Left ventricle myocardium inferior (tissue), 1 donor: ENCODE measurements at places on chromosomes 13 and 19. TPM values are rescaled to one million over a fixed set of nuclear protein-coding genes. Genes with fewer than 3 reads are reported as not detected.

DNA sequence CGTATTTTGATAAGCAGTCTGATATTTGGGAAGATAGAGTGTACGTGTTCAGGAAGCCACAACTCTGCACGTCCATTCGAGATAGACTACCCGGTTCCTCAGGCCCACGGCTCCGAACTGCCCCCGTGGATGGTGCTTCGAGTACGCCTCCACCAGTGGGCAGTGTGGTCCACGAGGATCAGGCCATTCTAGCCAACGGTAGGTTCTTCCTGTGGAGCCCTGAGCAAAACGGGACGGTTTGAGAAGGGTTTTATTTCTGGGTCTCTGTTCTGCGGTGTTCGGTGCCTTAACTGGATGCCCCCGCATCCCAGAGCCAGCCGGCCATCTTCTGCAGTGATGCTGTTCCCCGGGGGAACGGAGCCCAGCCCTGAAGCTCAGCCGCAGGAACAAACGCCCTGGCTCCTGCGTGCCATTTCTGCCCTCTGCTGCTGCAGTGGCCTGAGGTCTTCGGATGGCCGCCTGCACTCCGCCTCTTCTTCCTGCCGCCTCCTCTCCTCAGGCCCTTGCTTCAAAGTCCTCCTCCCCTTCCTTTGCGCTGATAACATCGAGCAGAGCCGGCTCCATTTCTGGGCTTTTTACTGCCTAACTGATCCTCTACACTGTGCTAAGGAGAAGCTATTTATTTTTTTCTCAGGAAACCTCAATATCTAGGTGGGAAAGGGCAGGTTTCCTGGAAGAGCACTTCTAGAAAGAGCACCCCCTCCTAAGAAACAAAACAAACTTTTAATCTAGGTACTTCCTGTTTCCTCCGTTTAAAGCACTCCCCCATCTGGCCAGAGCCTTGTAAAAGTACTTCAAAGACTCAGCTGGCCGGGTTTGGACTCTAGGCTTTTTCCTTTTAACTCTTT is 36.2 kb upstream of the SLC46A3 start:
- peak; percentile 36 for DNase-seq
- peaks cover 30% of the 10 kb centered on the region for H3K4me1 ChIP-seq
- peak overlapping the region; percentile 53 for H3K4me3 ChIP-seq
- peak overlapping the region; percentile 84 for H3K27ac ChIP-seq
- no peaks in the 10 kb centered on the region for H3K36me3 ChIP-seq

DNA sequence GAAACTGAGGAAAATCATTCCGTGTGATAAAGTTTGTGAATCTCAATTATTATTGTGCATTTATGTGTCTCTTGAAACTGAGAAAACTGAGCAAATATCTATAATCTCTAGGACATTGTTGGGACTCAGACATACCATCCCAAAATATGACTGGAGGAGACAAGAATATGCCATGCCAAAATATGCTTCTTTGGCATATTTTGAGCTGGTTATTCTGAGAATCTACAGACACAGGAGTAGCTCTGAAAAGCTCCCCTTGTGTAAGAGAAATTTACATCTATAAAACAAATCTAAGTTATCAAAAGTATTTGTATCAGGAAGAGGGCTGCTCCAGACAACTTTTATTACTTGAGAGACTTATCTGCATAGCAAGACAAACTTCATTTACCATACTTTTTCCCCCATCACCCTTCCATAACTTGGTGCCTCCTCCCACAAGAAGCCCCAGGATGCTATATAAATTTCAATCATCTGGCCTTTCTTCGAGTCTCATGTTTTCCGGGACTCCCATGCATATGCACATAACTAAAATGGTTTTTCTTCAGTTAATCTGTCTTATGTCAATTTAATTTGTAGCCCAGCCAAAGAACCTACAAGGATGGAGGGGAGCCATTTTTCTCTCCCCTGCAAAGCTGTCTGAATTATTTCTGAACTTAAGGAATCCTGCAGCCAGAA is 28.6 kb upstream of the NDFIP2 start:
- no peak for DNase-seq
- no peaks in the 10 kb centered on the region for H3K4me1 ChIP-seq
- no peak overlapping the region for H3K27ac ChIP-seq
- H3K36me3 ChIP-seq = no peaks in the 10 kb centered on the region
- H3K27me3 ChIP-seq = no peaks in the 10 kb centered on the region
- H3K4me3 ChIP-seq = no peak overlapping the region

DNA sequence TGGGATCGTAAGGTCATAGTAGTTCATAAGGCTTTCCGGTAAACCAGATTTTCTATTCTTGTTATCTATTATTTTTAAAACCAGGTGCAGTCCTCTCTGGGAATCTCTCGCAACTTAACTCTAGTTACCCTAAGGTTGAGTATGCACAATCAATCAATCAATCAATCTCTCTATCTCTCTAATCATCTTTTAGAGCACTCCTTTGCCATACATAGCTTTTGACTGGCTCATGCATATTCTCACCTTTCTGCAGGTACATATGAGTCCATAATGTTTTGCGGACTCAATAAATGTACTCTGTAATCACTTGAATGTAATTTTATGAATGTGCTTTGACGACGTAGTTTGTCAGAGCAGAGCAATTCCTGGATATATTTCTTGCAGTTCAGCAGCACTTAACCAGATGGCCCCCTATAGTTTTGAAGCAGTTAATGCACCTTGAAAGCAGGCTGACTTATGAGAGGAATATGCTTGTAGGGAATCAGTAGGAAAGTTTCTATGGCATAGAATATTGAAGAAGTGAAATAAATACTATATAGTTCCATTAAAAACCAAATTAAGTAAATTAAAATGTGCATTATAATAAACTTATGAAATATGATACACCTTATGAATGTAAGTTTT is 524.7 kb downstream of the GPC5 start:
- no peaks in the 10 kb centered on the region for H3K36me3 ChIP-seq
- no peak for DNase-seq
- H3K4me1 ChIP-seq = no peaks in the 10 kb centered on the region
- no peaks in the 10 kb centered on the region for H3K27me3 ChIP-seq

GRCh38 chr13:46654951-46655350 is 102.0 kb downstream of the LRCH1 start:
- no peak for DNase-seq
- H3K27me3 ChIP-seq = no peaks in the 10 kb centered on the region
- H3K4me1 ChIP-seq = peaks cover 60% of the 10 kb centered on the region
- peak overlapping the region; percentile 37 for H3K4me3 ChIP-seq

DNA sequence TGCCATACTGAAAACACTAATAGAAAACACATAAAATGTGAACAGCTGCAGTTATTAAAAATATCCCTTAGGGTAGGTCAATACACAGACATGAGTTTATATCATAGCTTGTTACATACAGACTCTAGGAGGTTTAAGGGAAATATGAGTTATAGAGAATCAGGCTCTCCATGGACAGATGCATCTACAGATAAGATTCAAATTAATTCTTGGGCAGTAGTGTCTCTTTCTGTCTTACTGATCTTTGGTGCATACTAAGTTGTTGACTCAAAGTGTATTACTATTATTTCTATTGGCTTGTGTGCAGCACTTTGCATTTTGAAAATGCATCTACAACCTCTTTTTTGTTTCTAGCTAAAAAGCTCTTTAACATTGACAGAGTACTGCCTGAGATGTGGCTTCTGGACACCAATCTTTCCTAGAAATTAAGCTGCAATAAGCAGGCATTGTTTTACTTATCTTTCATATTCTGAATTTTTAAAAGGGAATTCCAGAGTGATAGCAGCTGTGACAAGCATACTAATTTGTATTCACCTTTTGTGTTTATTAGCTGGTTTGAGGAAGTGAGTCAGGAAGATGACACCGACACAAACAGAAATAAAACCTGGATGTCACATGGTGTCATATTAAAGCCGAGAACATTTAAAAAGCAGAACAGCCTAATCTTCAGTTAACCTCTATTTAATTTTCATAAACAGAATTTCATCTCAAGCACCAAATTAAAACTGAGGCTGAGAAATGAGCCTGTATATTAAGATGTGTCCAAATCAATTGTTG is 399.0 kb downstream of the PCDH9 start:
- H3K36me3 ChIP-seq = no peaks in the 10 kb centered on the region
- H3K27me3 ChIP-seq = no peaks in the 10 kb centered on the region
- DNase-seq = no peak
- peaks cover 20% of the 10 kb centered on the region for H3K4me1 ChIP-seq

GRCh38 chr19:50693064-50693975 is 26.3 kb downstream of the SHANK1 start:
- H3K27me3 ChIP-seq = peaks cover 98% of the 10 kb centered on the region
- no peak overlapping the region for H3K4me3 ChIP-seq
- no peak for DNase-seq
- peaks cover 4% of the 10 kb centered on the region for H3K4me1 ChIP-seq

- peaks cover 2% of the 10 kb centered on the region for H3K36me3 ChIP-seq
- no peaks in the 10 kb centered on the region for H3K27me3 ChIP-seq
- H3K4me3 ChIP-seq = no peak overlapping the region
- no peak overlapping the region for H3K27ac ChIP-seq
- H3K4me1 ChIP-seq = peaks cover 47% of the 10 kb centered on the region
Observed at GRCh38 chr19:15381864-15382263, 2.3 kb upstream of the AKAP8 start.

DNA sequence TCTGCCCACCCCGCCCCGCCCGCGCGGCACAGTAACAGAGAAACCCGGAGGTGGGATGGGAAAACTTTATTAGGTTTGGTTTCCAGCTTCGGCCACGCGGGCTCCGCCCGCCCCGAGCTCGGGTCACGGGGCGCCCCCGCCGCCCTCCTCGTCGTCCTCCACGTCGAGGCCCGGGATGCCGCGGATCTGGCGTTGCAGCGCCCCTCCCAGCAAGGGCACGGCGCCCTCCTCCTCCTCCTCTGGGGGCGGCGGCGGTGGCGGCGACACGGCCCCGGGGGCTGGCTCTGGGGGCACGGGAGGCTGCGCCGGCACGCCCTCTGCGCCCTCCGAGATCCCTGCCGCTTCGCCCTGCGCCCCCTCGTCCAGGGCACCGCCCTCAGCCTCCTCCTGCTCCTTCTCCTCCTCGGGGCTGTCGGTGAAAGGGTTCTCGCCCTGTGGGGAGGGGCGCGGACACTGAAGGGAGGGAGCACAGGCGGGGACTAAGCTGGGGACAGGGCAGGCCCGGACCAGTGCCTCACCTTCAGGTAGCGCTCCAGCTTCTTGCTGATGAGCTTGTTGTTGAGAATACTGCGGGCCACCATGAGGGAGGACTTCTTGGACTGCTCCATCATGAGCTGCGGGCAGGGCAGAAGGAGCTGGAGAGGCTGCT is 536 bp upstream of the AKAP8 start:
- peak overlapping the region; percentile 97 for H3K4me3 ChIP-seq
- peak; percentile 50 for DNase-seq
- peak overlapping the region; percentile 98 for H3K27ac ChIP-seq
- H3K4me1 ChIP-seq = peaks cover 58% of the 10 kb centered on the region

The COX7A1 gene
- total RNA-seq = 2,839 TPM

The CD33 gene
- total RNA-seq = 3.0 TPM

DNA sequence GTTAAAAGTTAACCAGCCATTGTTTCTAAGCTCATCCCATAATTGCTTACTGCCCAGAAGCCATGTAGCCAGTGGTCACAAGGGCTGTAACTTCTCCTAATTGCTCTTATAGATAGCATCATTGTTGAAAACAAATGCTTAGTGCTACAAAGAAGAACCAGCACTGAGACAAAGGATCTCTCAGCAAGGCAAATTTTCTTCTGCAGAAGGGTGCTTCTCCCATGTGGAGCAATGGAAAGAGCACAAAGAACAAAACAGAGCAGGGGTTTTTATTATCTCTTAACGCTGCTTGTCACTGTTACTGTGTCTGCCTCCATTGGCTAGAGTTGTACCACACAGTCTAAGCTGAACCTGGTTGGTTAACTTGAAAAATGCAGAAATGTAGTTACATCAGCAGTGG is 1036.8 kb downstream of the UQCRFS1 start:
- no peak for DNase-seq
- no peaks in the 10 kb centered on the region for H3K36me3 ChIP-seq
- no peaks in the 10 kb centered on the region for H3K27me3 ChIP-seq
- H3K27ac ChIP-seq = no peak overlapping the region

- no peak for DNase-seq
- H3K27ac ChIP-seq = no peak overlapping the region
- no peaks in the 10 kb centered on the region for H3K4me1 ChIP-seq
- no peak overlapping the region for H3K4me3 ChIP-seq
Observed at GRCh38 chr13:110881839-110882627, 32.8 kb downstream of the ANKRD10 start.

DNA sequence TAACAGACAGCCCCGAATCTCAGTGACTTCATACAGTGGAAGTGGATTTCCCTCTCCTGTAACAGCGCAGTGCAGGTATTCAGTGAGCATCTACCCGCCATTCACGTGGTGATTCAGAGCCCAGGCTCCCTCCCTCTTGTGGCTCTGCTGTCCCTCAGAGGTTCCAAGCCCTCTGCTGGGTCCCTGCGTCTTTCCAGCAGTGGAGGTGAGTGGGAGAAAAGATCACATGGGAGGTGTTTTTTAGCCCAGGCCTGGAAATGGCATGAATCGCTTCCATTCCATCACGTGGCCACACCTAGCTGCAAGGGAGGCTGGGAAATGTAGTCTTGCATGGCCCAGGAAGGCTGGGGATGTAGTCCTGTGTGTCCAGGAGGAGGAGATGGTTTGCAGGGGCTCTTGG is 61.4 kb downstream of the DPF1 start:
- no peak overlapping the region for H3K27ac ChIP-seq
- peaks cover 75% of the 10 kb centered on the region for H3K36me3 ChIP-seq
- no peak for DNase-seq
- no peaks in the 10 kb centered on the region for H3K27me3 ChIP-seq

- no peaks in the 10 kb centered on the region for H3K4me1 ChIP-seq
- no peak overlapping the region for H3K4me3 ChIP-seq
- no peaks in the 10 kb centered on the region for H3K27me3 ChIP-seq
- no peaks in the 10 kb centered on the region for H3K36me3 ChIP-seq
- H3K27ac ChIP-seq = no peak overlapping the region
Observed at GRCh38 chr13:58620176-58620575, 988.6 kb downstream of the PCDH17 start.

The PTH2 gene
- total RNA-seq = not detected

DNA sequence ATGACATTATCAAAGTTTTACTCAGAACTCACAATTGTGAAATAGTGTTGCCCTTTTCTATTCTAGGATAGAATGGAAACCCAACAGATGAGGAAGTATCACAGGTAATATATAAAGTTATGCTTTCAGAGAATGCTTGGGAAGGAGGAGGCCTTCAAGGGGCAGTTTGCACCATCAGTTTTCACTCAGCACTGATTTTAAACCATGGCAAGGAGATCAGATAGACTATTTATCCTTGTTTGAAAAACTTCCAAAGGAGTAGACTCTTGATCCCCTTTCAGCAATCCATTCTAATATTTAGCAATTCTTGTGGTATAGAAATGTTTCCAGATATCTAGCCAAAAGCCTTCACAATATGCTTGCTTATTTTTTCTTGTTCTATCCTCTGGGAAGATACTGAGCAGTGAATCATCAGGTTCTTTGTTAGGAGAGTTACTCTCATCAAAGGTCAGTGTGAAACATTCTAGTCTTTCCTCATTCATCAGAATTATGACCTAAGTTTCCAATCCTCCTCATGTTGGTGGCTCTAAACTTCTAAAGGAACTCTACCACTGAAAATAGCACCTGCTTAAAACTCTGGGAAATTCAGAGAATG is 3.8 kb downstream of the GPC6 start:
- DNase-seq = no peak
- H3K27ac ChIP-seq = no peak overlapping the region
- no peaks in the 10 kb centered on the region for H3K36me3 ChIP-seq
- peaks cover 23% of the 10 kb centered on the region for H3K4me1 ChIP-seq
- H3K27me3 ChIP-seq = peaks cover 55% of the 10 kb centered on the region
